ENCODE measurements at places on chromosomes 12 and 14. TPM values are rescaled to one million over a fixed set of nuclear protein-coding genes. Genes with fewer than 3 reads are reported as not detected.

DNA sequence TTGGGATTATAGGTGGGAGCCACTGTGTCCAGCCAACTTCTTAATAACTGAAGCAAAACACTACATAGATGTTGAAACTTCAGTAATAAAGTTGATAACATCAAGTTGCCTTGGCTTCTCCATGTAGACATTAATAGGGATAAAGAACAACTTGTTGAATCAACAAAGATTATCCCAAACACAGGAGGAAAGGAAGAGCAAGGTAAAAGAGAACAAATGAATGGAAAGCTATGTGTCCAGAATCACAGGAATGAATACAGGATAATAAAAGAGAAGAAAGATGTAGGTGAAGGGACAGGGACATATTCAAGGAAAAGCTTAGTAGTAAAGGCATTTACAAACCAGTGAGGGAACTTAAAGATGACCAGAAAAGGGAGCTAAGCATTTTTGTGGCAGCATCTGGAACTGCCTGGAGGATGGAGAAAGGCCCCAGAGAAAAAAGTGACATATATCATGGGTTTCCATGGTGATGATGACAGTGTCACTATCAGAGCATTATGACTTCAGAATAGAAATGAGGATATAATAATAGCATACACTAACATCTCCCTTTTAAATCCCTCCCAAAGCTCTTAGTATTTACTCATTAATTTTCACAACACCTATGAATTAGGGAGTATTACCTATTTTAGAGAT lies 24.0 kb upstream of the MDM1 start:
- H3K4me1 ChIP-seq: peaks cover 10% of the 10 kb centered on the region
- H3K27me3 ChIP-seq: peaks cover 18% of the 10 kb centered on the region

DNA sequence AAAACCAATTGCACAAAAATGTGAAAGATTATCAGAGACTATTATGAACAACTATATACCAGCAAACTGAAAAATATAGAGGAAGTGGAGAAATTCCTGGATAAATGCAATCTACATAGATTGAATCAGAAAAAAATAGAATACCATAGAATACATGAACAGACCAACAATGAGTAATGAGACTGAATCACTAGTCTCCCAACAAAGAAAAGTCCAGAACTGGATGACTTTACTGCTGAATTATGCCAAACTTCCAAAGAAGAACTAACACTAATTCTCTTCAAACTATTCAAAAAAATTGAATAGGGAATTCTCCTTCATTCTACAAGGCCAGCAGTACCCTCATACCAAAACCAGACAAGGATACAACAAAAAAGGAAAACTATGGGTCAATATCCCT lies 60.6 kb downstream of the GUCY2C start:
- peaks cover 19% of the 10 kb centered on the region for H3K4me1 ChIP-seq
- H3K27ac ChIP-seq: no peak overlapping the region
- H3K4me3 ChIP-seq: no peak overlapping the region
- no peaks in the 10 kb centered on the region for H3K27me3 ChIP-seq

- H3K27me3 ChIP-seq: peaks cover 67% of the 10 kb centered on the region
- H3K4me3 ChIP-seq: no peak overlapping the region
- peaks cover 14% of the 10 kb centered on the region for H3K4me1 ChIP-seq
- no peaks in the 10 kb centered on the region for H3K36me3 ChIP-seq
- H3K27ac ChIP-seq: no peak overlapping the region
- DNase-seq: peak; percentile 24
These were observed 8.2 kb downstream of the VDR start for GRCh38 chr12:47896633-47897032.

GRCh38 chr14:92564344-92565039 lies 50.9 kb downstream of the RIN3 start:
- H3K4me3 ChIP-seq: no peak overlapping the region
- H3K4me1 ChIP-seq: no peaks in the 10 kb centered on the region
- DNase-seq: no peak
- peaks cover 9% of the 10 kb centered on the region for H3K36me3 ChIP-seq
- no peak overlapping the region for H3K27ac ChIP-seq
- no peaks in the 10 kb centered on the region for H3K27me3 ChIP-seq

GRCh38 chr12:76031081-76031413 lies 529 bp downstream of the PHLDA1 start:
- peak overlapping the region; percentile 91 for H3K4me3 ChIP-seq
- H3K36me3 ChIP-seq: peaks cover 32% of the 10 kb centered on the region
- H3K27me3 ChIP-seq: peaks cover 3% of the 10 kb centered on the region
- no peak for DNase-seq

DNA sequence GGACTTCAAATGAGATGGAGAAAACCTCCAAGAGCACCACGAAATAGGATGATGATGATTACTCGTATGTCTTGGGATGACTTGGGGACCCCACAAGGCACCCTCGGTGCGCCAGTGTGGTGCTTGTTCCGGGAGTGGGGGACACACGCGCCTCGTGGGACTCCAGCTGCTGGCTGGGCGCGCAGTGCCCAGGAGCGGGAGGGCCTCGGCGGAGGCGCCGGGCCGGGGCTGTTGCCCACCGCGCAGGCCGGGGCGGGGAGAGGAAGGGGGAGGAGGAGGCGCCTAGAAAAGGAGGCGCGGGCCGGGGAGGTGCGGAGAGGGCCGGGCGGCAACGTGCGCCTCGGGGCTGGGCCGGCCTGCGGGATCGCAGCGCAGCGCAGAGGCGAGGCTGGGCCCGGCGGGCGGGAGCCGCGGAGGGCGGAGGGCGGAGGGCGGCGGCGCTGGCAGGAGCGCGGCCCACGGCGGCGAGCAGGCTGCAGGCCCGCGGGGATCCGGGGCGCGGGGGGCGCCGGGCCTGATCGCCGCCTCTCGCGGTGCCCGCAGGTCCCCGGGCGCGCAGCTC lies at the start of gene RFLNA:
Gene RFLNA (plus strand): TSS at position 314 of the 562 bp plus-strand sequence. CDS start 337 bp downstream, outside the sequence.
- DNase-seq: peak; percentile 68
- peaks cover 48% of the 10 kb centered on the region for H3K4me1 ChIP-seq
- peak within 1 kb of the TSS; percentile 72 for H3K4me3 ChIP-seq
- no peaks in the 10 kb centered on the region for H3K36me3 ChIP-seq
- H3K27me3 ChIP-seq: peaks cover 34% of the 10 kb centered on the region

DNA sequence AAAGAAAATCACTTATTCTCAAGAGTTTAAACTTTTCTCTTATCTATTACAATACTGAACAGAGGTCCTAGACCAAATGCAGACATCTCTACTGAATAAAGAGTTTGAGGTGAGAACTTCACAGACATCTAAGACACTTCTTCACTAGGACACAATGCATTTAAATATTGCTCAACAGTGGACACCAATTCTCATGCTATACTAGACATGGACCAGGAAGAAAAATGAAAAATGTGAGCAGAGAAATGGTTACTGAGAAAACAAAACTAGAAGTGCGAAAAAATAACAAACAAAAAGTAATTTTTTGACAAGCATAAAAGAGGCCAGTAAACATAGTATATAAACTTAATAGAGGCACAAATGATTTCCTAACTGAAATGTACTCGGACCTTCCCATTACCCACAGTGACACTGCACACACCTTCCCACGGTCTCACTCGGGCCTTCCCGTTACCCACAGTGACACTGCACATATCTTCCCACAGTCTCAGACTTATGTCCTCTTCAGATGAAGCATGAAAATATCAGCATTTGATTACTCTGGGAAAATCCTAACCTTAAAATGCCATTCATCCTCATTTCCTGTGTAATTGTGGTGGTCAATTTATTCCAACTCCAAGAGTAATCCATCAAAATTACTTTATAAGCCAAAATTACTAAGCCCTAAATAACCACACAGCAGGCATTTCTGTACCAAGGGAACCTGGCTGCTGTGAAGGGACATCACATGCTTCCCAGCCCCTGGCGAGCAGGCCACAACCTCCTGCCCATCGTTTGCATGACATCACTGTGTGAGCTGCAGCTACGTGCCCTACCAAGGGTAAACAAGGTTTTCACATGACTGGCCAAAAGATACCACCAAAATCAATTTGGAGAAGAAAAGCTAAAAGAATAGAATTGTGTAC lies 6.4 kb downstream of the SLC15A4 start:
- H3K36me3 ChIP-seq: peaks cover 65% of the 10 kb centered on the region
- no peak overlapping the region for H3K27ac ChIP-seq
- peaks cover 18% of the 10 kb centered on the region for H3K4me1 ChIP-seq
- no peak overlapping the region for H3K4me3 ChIP-seq

DNA sequence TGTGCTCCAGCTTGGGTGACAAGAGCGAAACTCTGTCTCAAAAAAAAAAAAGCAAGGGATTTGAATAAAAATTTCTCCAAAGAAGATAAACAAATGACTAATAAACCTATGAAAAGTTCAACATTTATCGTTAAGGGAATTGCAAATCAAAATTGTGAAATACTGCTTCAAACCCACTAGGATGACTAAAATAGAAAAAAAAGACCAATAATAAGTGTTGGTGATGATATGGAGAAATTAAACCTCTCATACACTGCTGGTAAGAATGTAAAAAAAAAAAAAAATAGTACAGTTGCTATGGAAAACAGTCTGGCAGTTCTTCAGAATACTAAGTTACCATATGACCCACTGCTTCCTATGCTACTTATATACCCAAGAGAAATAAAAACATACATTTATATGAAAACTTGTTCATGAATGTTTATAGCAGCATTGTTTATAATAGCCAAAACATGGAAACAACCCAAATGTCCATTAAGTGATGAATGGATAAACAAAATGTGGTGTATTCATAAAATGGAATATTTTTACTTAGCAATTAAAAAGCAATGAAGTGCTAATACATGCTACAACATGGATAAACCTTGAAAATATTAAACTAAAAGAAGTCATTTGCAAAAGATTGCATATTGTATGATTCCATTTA lies 39.4 kb upstream of the TMPRSS12 start:
- H3K27ac ChIP-seq: no peak overlapping the region
- no peak for DNase-seq
- H3K27me3 ChIP-seq: no peaks in the 10 kb centered on the region
- no peak overlapping the region for H3K4me3 ChIP-seq
- no peaks in the 10 kb centered on the region for H3K4me1 ChIP-seq

DNA sequence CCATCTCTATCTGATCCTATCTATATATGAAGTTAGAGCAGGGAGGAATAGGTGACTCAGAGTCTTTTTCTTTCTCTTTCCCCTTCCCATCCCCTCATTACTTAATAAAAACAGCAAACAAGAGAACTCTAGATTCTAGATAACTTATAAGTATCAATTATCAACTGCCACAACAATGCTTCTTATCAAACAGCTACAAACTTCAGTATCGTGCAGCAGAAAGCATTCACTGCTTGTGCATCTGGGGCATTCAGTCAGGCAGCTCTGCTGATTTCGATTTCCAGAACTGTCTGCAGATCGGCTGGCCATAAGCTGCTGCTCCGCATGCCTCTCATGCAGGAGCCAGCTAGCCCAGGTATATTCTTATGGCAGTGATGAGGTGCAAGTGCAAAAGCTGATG lies 19.4 kb downstream of the A2ML1 start:
- H3K27me3 ChIP-seq: no peaks in the 10 kb centered on the region

GRCh38 chr12:86513226-86513625 lies 257.0 kb upstream of the MGAT4C start:
- no peak overlapping the region for H3K27ac ChIP-seq

DNA sequence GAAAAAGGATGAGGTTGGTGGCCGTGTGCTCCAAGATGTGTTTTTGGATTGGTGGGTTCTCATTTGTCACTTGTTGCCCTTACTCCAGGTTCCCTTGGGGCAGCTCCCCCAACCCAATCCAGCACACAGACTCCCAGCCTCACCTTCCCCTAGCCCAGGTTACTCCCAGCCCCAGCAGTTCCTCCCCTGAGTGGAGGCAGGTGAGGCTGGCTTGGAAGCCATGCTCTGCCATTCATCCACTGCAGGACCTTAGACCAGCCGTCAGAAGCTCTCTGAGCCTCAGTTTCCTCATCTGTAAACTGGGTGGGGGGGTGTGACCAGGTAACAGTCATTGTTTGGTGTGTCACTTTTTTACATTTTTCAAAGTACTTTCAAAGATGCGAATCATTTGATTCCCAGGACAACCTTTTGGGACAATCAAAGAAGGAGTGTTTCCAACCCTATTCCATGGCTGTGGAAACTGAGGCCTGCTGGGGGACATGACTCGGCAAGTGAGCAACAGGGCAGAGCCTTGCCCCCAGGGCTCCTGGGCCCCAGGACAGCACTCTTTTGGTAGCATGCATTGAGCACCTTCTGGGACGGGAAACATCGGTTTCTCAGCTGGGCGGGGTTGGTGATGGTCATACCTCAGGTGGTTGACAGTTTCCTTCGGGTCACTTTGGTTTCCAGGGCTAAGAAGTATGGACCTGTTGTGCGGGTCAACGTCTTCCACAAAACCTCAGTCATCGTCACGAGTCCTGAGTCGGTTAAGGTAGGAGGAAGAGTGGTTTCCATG lies 7.2 kb downstream of the CYP46A1 start:
- H3K27me3 ChIP-seq: peaks cover 3% of the 10 kb centered on the region
- no peaks in the 10 kb centered on the region for H3K36me3 ChIP-seq
- no peak overlapping the region for H3K4me3 ChIP-seq

DNA sequence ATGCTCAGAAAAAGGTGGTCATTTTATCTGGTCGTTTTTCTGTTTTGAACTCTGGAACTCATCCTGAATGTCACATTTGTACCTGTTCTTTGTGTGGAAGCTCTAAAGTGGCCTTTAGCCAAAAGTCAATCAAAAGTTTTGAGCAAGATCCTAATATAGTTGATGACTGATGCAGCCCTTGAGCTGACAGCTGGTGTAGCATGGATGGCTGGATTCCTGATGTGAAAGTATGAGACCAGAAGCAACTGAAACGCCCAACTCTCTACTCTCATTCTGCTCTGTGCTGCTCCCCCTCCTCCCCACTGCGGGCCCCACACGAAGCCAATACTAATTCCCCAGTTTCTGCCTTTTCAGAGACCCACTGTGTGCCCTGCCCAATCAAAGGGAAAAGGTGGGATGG lies 10.3 kb upstream of the MYH7 start:
- no peaks in the 10 kb centered on the region for H3K36me3 ChIP-seq
- no peak overlapping the region for H3K4me3 ChIP-seq
- H3K27ac ChIP-seq: no peak overlapping the region
- DNase-seq: no peak

- peaks cover 22% of the 10 kb centered on the region for H3K36me3 ChIP-seq
- H3K4me1 ChIP-seq: no peaks in the 10 kb centered on the region
- DNase-seq: no peak
- no peaks in the 10 kb centered on the region for H3K27me3 ChIP-seq
These were observed 38.2 kb upstream of the FBLN5 start for GRCh38 chr14:91985521-91986255.

The HSPB8 gene
- total RNA-seq: 6.7 TPM

The CSRP2 gene
- total RNA-seq: 157 TPM

The NPAS3 gene
- 3.2 TPM for total RNA-seq

The ERG28 gene
- 29.4 TPM for total RNA-seq

The NPFF gene
- 0.57 TPM for total RNA-seq
